A549 treated with ZK216348 at 1 μM for 4 hours (cell line): ENCODE measurements at places on chromosomes 16 and 17. TPM values are rescaled to one million over a fixed set of nuclear protein-coding genes. Genes with fewer than 3 reads are reported as not detected.

MT1A gene
- 16.3 to 25.0 TPM (median 19.6 TPM) in 5 replicates for total RNA-seq

LAT gene
- 1.6 to 6.0 TPM (median 4.4 TPM) in 5 replicates for total RNA-seq

CCL17 gene
- not detected in 5 replicates for total RNA-seq

ASB16 gene
- 0.08 to 0.16 TPM (median 0.15 TPM) in 3 of 5 replicates, not detected in the others for total RNA-seq

TXNL4B gene
- total RNA-seq: 18.7 to 22.6 TPM (median 21.1 TPM) in 5 replicates

RDM1 gene
- 2.7 to 6.7 TPM (median 3.7 TPM) in 5 replicates for total RNA-seq

P2RX5 gene
- 14.6 to 26.1 TPM (median 23.8 TPM) in 5 replicates for total RNA-seq

GRB7 gene
- total RNA-seq: 3.9 to 7.4 TPM (median 5.1 TPM) in 5 replicates
